NCI-H1436 treated with DMSO at 0.1 percent for 48 hours (cell line): ENCODE measurements at places on chromosomes 6 and 20.

GRCh38 chr6:137315081-137315480 lies 95.9 kb upstream of the IFNGR1 start:
- DNase-seq = no peak

DNA sequence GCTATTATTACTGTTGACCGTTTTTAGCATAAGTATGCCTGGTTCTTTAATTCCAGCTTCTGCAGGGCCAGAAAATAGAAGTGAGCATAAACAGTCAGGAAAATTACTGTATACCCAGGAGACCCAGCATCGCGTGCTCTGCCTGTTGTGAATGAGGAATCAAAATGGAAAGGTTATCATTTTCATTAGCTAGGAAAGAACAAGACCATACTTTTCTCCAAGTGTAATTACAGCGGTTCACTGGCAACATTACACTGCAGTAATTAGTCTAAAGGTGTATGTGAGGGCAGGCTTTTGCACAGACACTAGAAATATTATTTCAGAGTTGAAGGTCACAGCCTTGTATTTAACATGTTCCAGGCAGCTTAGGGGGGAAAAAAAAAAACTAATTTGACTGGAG lies 403.8 kb upstream of the SOX4 start:
- peak; percentile 95 for DNase-seq

- DNase-seq = no peak
Observed at GRCh38 chr20:2172305-2173175, 70.9 kb downstream of the STK35 start.

GRCh38 chr6:12798326-12798725 lies 81.8 kb downstream of the PHACTR1 start:
- DNase-seq = no peak

DNA sequence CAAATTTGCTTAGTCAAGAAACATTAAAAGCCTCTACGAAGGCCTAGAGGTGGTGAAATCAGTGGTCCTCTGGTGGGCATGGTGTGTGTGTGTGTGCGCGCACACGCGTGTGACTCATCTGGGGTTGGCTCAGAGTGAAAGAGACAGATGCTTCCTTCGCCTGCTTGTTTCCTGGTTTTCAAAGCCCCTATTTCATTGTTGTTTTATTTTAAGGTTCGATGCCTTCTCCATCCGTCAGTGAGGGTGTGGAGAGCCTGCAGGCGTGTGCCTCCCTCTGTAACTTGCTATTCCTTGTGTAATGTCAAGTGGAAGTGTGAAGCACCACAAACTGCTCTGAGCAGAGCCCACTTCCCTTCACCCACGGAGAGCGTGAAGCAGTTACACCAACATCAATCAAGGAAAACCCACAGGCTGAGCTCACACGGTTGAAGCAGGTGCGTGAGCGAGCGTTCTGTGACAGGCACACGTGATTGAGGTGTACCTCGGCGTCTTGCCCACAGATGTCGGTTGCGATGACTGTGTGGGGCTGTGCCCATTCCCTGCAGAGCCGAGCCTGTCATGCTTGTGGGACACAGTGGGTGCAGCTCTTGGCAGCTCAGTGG lies 233.9 kb downstream of the PRL start:
- no peak for DNase-seq

- no peak for DNase-seq
Observed at GRCh38 chr20:3932277-3932676, 43.1 kb downstream of the PANK2 start.

DNA sequence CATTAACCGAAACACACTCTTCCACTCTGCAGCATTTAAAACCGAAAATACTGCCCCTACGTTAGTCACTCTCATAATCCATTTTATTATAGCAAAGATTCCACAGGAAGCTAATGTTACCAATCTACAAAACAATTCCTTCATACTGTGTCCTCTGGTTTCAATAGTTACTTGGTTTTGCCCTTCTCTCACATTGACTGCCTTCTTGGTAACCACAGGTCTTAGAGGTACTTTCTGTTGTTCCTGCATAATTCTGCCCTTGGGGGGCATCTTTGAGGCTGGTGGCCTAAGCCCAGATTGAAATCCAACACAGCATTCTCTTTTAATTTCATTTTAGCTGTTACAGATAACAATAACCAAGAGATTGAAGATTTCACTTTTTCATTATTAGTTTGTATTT lies 9.8 kb upstream of the DCBLD1 start:
- no peak for DNase-seq

GRCh38 chr6:20013066-20013861 lies 176.1 kb downstream of the ID4 start:
- no peak for DNase-seq

DNA sequence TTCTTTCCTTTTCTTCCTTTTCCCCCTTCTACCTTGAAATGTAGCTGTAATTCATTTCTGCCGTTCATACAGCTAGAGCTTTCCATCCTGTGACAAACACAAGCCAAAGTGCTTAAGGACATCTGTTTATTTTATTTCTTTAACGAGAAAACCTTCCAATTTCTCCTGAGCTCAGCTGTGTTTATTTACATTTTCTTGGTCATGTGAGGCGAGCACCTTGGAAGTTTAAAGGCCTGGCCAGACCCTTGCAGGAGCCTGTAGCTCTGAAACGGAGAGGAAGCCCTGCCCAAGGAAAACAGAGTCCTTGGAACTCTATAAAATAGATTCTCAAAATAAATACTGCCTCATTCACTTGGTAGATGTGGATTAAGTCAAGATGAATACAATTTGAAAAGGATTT lies 223.1 kb downstream of the EYA2 start:
- DNase-seq = no peak

DNA sequence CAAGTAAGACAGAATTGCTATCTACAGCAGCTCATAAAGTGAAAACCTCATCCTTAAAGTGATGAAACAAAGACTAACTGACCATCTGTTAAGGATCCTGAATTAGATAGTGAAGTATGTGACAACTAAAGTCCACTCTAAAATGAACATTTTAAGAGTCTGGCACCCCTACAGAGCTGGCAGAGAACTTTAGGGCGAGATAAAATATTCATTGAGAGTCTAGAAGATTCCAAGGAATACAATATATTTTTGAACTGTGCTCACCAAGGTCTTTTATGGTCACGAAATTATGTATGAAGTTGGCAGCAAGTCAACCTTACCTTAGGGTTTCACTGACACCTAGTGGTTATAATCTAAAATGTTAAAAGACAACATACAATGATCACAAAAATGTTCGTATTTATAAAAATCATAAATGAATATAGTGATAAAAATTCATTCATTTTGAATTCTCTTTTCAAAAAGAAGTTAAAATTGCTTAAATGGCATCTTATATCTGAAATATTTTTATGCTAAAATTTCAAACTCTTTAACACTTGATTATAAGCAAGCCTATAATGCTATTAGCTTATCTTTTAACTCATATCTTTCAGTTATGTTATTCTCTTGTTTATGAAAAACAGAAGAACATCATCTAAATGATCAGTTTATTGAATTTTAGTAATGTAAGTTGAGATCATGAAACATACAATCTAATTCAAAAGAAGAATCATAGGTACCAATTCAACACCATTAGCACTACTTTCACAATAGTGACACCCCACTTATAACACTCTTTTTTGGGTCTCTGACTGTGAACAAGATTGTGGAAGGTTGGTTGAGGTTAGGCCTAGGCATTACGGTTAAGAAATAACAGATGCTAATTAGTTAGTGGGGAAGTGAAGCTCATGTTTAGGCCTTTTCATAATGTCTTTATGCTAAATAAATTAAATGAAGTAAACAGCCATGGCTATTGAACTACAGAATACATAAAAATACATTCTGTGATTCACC lies 27.5 kb downstream of the RSPH3 start:
- DNase-seq = no peak

DNA sequence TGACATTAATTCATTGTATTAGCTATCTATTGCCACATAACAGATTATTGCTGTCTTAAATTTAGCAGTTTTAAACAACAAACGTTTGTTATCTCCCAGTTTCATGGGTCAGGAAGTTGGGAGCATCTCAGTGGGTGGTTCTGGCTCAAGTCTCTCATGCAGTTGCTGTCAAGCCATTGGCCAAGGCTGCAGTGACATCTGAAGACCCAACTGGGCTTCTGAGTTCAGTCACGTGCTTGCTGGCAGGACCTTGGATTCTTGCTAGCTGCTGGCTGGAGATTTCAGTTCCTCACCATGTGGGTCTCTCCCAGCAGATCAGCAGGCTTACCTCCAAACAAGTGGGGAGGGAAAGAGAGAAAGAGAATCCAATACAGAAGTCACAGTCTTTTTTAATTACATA lies 152.6 kb upstream of the EXOC2 start:
- no peak for DNase-seq

DNA sequence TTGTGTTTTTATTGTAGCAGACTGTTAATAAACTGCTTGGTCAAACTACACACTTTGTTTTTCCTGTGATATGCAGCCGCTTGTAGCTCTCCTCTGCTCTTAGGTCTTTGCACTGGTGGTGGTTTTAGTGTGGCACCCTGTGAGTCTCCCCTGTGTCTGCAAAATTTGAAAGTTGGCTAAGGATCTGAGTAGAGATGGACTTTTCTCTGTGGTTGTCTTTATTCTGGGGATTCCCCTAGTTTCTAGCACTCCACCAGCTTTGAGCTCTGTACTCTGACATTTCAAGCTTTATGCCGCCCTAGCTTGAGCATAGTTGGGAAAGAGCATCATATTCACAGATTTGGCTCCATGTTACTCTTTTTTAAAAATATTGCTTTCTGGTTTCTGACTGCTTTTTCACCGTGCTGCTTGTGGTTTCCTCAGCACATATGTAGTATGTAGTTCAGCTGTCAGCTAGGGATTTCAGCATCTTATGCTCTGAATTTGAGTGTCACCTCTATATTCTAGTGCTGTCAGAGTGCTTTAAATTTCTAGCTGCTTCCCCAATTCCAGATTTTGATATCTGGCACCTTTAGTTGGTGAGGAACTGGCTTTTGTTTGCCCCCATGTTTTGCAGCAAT lies 25.4 kb downstream of the CDYL start:
- DNase-seq = no peak

GRCh38 chr6:142543606-142544005 lies 241.8 kb downstream of the ADGRG6 start:
- no peak for DNase-seq

DNA sequence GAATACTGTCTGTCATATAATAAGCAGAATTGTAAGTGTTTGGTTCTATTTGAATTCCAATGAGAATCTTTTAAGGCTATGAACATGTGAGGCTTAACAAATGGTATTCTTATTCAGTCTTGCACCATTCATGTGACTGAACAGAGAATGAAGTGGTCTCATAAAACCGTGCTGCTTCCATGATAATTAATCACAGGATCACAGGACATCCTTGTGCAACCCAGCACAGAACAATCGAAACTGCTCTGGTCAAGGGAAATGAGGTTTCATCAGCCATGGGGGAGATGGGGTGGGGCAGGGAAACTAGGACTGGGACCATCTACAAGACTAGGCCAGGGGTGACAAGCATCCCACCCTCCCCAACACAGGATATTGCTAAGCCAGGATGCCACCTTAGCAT lies 6.0 kb downstream of the PPIL6 start:
- DNase-seq = no peak

DNA sequence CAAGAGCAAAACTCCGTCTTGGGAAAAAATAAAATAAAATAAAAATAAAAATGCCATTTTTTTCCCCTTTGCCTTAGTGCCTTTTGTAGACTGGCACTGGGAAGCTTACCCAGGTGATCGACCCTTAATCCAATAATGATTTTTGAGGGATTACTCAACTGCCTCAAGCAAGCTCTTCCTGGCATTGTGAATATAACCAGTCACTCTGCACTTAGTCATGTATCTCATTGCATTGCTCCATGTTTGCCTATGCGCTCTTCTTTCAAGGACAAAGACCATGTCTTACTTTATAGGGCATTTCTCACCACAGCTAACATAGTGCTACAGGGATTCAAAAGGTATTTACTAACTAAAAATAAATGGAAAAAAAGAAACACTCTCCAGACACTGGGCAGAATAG lies 13.0 kb downstream of the GFOD1 start:
- DNase-seq = no peak

- no peak for DNase-seq
Observed at GRCh38 chr6:169964486-169965180, 213.2 kb downstream of the ERMARD start.

DNA sequence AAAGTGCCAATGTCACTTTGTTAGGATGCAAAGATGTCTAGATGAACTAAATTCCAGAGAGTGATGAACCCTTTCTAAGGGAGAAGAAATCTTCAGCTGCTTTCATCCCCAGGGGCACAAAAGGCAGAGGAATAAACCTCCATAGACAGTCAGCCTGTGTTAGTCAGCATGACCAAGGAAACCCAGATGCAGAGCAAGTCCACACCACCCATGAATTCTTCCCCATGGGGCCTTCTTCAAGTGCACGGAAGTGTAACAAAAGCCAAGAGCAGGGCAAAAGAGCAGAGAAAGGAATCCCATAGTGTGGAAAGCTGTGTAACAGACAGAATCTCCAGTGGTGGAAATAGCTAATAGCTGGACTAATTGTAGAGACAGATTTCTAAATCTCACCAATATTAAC lies 50.0 kb downstream of the DCDC2 start:
- no peak for DNase-seq

DNA sequence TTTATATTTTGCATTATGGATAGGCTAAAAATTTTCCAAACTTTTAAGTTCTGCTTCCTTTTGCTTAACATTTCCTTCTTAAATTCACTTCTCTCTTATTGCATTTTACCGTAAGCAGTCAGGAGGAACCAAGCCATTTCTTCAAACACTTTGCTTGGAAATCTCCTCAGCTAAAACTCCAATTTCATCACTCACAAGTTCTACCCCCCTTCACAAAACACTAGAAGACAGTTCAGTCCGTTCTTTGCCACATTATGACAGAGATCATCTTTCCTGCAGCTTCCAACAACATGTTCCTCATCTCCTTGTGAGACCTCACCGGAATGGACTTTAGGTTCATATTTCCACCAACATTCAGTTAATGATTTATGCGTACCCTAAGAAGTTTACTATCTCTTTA lies 79.2 kb upstream of the LY86 start:
- DNase-seq = no peak

GRCh38 chr6:21507811-21508210 lies 85.7 kb upstream of the SOX4 start:
- no peak for DNase-seq

- DNase-seq = no peak
Observed at GRCh38 chr6:56624046-56624727, 18.5 kb downstream of the DST start.

GRCh38 chr6:36824253-36824652 lies 15.0 kb downstream of the CPNE5 start:
- no peak for DNase-seq

DNA sequence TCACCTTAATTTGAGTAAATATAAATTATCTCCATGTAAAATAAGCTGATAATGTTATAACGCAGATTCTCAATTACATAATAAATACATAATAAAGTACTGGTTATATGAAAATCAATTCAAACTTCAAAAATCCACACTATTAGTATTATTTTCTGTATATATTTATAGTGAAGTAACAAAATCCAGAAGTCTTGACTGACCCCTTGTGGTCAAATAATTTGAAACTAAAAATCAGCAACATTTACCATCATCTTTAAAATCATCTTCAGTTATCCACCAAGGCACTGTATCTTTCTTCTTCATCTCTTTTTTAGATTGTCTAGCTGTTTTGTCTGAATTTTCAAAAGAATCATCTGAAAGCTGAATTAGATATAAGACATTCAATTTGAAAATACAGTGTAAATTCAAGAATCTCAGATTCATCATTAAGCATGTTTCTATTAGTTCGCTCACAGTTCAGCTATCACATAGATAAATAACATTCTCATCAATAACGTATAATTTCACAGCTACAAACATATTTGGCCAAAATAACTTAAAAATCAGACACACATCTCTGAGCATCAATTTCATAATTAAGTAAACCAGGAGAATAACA lies 6.5 kb downstream of the CEP162 start:
- DNase-seq = no peak
